ENCODE measurements at places on chromosomes 13 and 19.

DNA sequence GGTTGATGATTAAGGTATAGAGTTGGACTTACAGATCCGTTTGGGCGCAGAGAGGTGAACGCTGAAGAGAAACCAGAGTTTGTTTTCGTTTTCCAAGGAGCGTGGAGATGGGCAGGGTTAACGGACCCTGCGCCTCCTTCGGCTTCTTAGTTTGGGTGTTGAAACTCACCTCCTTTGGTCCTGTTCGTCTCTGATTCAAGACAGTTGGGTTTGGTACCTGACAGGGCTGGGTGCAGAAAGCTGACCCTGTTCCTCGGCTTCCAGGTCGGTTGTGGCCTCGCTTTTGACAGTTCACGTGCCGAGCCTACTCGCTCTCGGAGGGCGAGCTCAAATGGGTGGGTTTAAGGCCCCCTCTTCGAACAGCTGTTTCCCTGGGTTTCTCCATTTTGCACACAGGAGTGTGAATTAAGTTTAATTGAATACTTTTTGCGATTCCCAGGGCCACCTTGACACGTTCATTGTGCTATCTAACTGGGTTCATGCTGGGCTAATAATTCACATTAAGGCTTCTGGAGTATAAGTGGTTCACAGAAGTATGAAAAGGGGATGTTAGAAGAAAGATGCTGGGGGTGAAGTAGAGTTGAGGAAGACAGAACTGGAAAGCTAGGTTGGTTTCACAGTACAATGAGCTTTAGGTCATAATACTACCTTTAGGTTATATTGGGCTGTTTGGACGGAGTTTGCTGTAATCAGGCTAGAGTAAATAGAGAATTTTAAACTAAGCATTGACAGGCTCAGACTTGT, 638 bp downstream of the USPL1 start:
- DNase-seq: no peak

GRCh38 chr13:38872693-38873092, 117.9 kb downstream of the STOML3 start:
- DNase-seq: peak; percentile 48

- no peak for DNase-seq
Measured at GRCh38 chr19:20325151-20325550, 158.1 kb downstream of the ZNF486 start.

GRCh38 chr13:69199664-69200063, 908.0 kb upstream of the ATXN8OS start:
- no peak for DNase-seq

DNA sequence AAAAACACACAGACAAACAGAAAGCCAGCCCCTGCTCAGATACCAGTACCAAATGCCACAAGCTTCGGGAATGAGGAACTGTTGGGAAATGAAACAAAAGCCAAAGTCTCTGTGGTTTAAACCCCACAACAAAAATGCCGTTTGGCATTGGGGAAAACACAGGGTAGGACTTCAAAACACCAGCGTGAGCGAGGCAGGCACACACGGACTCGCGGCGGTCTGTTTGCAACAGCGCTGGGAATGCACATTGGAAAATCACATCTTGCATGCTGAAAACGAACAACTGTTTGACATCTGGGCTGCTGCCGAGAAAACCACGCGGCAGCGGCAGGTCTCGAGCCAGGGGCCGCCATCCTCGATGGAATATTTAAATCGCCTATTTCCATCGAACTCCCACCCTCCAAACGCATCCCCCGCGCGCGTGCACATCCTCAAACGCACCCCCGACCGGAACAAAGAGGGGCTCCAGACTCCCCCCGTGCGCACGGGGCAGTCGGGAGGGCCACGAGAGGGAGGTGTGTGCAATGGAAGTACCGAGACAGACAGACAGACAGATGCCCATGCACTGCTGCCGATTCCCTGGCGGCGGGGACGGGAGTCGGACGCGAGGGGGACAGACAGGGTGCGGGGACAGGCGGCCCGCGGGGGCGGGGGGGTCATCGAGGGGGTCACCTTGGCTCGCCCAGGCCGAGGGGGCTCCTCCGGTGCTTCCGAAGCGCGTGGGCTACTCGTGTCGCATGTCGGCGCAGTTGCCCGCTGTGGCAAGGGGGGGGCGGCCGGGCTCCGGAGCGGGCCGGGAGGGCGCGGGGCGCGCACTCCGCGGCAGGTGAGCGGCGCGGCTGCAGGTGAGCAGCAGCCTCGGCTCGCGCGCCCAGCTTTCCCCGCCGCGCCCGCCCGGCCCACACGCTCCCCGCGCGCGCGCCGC, at the start of gene GPR12:
Gene GPR12, minus strand, starts transcription at position 880 of the 925 bp plus-strand sequence. CDS start 959 bp downstream, outside the sequence.
- DNase-seq: no peak

GRCh38 chr19:45676851-45677263, 8.8 kb downstream of the GIPR start:
- DNase-seq: no peak

DNA sequence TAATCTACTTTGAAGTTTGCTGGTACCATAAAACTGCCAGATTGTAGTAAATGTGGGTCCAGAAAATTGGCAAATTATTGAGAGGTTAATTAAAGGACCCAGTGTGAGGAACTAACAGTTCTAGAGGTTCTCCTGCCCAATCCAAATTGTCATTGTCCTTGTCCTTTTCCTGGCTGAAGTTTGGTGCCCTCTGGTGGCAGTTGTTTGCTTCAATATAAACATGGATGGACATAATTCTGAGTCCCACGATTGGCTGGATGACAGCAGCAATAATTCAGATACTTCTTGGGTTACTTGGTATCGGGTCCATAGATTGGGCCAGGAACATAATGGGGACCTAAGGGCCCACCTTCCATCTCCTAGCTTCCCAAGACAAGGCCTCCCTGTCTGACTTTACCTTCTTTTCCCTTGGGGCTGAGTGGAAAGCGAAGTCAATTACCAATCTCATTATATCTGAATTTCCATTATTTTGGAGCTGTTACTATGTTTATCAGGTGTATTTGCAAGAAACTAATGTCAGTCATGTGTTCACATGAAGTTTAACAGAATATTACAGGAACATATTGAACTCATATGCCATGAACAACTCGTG, 33.8 kb upstream of the GARRE1 start:
- DNase-seq: no peak

DNA sequence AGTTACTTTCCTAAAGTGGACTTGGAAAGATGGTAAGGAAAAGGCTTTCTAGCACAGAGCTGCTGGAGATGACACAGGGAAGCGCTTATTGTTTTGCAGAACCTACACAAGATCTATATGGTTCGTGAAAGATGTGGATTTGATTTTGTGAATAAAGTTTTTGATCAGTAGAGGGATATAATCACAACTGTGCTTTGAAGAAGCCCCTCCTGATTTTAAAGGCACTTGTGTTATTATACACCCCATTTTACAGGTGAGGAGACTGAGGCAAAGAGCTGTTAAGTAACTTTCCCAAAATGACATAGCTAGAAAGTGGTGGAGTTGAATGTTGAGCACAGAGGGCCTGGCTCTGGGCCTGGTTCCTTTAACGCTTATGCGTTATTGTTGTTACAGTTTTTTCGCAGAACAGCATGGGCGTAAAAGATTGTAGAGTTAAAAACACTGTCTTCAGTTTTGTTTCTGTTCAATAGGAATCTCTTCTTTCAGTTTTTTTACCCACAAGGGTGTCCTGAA, 1.4 kb downstream of the TDRD3 start:
- no peak for DNase-seq

DNA sequence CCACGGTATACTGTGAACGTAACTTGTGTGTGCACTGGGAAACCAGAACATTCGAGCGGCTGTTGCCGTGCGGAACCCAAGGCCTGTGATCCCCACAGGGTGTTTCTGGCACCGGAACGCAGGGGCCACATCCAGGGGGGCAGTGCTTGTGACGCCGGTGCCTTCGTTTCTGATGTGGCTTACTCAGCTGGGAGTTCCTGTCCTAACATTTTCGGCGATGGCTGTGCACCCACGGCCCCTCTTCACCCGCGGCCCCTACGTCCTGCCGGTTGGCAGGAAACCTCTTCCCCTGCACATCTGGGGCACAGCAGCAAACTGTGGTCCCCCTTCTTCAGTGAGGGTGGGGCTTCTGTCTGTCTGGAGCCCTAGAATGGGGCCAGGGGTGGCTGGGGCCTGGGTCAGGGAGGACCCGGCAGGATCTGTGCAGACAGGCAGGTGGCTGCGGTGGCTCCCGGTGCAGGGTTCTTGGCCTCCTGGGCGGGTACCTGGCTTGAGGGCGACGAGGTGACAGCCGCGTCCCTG, 26.2 kb downstream of the CSNK1G2 start:
- no peak for DNase-seq

- DNase-seq: no peak
Measured at GRCh38 chr19:41863209-41863931, 3.3 kb downstream of the RPS19 start.

DNA sequence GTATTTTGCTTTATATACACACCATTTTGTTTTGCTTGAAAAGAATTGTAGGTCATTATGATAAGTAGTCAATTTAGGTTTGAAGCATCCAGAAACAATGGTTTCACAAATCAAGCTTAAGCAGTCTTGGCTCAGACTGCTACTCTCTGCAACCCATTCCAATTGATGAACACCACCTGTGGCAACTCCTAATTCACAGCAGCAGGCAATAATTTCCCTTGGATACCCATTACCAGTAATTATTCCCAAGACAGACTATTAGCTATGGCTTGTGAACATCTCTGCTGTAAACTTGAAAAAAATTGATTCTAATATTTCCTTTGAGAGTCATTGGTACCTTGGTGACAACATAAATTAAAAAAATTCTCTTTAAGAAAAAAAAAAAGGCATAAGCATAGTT, 299.3 kb upstream of the SLITRK6 start:
- DNase-seq: no peak

DNA sequence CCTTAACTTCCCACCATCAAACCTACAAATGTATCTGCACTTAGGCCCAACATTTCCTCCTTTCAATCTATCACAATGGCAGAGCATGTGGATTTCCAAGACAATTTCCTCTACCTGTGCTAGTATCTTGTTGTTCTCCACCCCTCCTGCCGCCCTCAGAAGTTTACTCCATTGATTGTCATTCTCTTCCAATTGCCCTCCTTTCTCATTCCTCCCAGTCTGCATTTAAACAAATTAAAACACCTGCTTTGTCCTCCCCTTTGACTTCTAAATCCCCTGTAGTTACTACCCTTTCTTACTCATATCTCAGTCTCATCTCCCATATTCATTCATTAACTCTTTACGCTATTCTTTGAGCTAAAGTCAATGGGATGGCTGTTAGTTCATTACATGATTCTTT, 370.6 kb downstream of the DIAPH3 start:
- DNase-seq: no peak

GRCh38 chr13:49802426-49802825, 9.9 kb upstream of the KPNA3 start:
- no peak for DNase-seq

GRCh38 chr13:69496981-69497380, 610.6 kb upstream of the ATXN8OS start:
- DNase-seq: no peak

DNA sequence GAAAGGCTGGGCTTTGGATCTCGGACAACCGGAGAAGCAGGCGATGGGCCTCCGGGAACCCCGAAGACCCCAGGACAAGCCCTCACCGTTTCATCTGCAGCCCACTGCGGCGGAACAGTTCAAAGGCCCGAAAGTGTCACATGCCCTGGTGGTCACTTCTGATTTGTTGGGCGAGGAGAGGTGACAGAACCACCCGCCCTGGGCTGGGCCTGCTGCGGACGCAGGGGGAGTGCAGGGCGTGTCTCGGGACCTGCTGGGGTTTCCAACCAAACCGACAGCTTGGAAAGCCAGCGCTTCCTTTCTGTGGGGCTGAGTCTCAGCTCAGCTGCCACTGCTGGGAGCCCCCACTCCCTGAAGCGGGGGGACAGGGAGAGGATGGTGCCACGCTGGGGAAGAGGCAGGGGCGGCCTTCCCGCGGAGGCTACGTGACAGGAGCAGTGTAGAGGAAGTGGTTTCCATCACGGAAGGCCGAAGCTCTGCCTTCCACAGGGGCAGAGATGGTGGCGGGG, 22.8 kb upstream of the ZBTB7A start:
- DNase-seq: no peak

DNA sequence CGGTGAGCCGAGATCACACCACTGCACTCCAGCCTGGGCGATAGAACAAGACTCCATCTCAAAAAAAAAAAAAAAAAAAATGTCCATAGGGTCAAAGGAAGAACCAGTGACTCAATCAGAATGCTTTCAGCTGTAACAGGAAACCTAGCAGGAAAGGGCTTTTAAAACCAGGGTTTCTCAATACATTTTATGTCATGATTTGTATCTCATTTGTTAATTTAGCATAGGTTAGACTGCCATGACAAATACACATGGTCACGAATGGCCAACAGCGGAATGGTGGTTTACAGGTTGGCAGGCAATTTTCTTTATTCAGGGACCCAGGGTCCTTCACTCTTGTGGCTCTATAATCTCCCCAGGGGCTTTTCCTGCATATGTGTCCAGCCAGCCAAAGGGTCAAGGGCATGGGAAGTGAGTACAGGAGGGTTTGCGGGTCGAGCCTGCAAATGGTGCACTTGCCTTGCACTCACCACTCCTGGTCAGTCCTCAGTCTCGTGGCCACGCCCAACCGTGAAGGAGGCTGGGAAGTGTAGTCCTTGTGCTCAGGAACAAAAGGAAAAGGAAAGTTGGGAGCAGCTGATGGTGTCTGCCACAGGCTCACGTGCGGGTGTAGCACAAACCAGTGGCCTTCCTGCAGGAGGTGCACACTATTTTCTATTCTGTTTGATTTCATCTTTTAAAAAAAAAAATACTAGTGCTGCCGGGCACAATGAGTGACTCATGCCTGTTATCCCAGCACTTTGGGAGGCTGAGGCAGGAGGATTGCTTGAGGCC, 14.8 kb downstream of the DHX34 start:
- no peak for DNase-seq

GRCh38 chr19:35112995-35113688, 2.5 kb upstream of the FXYD3 start:
- no peak for DNase-seq

- DNase-seq: no peak
Measured at GRCh38 chr19:28020619-28021258, 1192.2 kb downstream of the UQCRFS1 start.

DNA sequence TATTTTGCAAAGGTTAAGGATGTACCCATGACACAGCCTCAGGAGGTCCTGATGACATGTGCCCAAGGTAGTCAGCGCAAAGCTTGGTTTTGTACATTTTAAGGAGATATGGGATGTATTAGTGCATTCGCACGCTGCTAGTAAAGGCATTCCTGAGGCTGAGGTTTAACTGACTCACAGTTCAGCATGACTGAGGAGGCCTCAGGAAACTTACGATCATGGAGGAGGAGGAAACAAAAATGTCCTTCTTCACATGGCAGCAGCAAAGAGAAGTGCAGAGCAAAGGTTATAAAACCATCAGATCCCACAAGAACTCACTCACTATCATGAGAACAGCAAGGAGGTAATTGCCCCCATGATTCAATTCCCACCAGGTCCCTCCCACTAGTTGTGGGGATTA, 1017.4 kb downstream of the EFNB2 start:
- no peak for DNase-seq

DNA sequence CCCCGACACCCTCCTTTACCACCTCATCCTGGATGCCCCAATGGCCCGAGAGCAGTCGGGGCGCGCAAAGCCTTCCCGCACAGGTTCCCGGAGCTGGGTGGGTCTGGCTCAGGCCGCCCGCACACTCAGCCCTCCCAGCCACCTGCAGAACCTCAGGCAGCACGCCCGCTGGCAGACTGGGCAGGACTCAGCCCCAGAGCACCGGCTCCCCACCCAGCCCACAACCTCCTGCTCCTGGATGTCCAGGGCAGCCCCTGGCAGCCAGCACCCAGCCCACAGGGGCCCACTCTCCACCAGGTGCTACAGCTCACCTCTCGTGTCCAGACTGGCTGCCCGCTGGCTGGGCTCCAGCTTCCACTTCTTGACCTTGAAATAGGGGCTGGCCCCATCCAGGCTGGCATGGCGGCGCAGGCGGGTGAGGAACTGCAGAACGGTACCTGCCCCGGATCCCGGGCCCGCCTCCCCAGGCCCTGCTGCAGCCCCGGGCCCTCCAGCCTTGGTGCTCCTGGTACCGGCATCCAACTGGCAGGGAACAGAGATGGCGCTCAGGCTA, 4.6 kb downstream of the CBARP start:
- no peak for DNase-seq
